CD4-positive, alpha-beta T cell treated with Interleukin-15 for 1 hour (primary cell): ENCODE measurements at places on chromosomes 3 and 15.

DNA sequence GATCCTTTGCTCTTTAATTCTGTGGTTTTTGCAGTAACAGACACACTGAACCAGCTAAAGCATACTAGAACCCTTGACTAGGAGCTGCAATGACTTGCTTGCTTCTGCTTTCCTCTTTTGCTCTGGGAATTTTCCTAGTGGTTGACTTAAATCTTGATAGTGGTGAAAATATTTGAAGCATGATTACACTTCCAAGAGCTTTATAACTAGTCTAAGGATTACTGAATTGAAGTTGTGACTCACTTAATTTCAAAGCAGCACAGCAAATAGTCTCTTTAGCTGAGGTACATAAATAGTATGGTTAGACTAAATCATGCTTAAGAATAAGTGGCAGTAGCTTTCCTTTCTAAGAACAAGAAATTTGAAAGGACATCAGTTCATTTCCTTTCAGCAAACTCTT is 513.5 kb upstream of the GBE1 start:
- DNase-seq: no peak

DNA sequence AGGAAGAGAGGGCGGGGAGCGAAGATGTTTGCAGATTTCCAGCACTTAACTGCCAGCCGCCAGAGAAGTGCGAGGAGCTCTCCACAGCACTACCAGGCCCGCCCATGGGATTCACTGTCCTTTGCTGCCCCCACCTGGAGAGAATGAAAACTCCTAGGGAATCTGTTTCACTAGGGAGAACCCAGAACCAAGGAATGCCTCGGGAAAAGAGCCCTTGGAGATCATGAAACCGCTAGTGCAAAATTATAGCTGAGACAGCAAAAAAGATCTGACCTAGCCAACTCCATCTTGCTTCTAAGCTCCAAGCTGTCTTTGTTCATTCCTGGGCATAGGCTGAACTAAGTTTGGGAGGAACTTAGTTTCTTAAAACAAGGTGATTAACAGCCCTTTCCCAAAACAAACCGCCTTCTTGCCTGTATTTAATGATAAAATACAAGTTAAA is 82.6 kb upstream of the GCNT3 start:
- peak; percentile 71 for DNase-seq

DNA sequence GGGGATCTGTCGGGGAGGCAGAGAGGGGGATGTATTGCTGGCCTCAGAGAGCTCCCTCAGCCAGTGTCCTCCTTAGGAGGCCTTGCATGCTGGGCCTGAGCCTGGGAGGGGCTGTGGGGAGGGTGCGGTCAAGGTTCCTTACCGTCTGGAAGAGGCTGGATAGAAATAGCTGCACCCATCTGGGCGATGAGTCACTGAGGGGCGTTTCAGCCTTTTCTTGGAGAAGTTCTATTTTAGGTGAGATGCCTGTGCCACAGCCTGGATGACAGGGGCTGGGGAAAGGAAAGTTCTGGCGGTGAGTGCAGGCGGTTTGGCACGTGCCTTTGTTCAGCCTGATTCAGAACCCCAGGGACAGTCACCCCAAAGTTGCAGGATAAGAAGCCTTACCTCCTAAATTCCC is 35.7 kb upstream of the APEH start:
- DNase-seq: no peak

GRCh38 chr3:140916603-140917002 is 25.0 kb upstream of the SLC25A36 start:
- DNase-seq: no peak

DNA sequence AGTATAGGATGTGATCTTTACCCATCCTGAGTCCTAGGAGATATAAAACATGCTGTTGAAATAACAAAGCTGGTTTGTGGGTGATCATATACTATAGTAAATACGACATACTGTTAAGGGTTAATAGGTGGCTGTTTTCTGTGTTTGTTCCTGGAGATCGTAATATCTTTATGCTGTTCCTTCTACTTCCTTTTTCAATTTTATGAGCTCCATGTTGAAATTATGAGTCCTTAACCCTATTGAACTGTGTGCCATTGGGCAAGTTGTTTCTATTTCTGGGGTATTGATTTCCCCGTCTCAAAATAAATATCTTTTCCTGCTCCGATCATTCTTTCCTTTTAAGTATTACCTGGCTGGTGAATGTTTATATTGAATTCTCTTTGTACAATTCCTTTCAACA is 115.1 kb downstream of the LPP start:
- no peak for DNase-seq

- DNase-seq: no peak
Measured at GRCh38 chr15:71804695-71805470, 5.5 kb upstream of the NR2E3 start.

DNA sequence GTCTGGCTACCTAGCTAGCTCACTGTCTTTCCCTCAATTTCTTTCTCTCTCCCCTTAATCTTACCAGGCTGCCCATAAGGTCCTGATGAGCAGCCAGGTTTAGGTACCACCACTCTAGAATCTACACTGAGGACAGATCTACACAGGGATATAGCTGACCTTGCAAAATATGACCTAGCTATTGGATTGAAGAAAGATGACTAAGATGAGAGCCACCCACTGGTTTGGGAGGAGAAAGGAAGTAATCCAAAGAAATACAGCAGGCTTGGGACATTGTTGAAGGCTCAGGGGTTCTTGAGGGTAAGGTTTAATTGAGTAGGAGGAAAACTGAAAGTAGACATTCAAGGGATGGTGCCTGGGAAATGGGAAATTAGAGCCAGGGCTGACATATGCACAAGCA is 142.0 kb upstream of the TMC3 start:
- no peak for DNase-seq

- DNase-seq: no peak
Measured at GRCh38 chr3:190677001-190677400, 163.1 kb downstream of the IL1RAP start.

DNA sequence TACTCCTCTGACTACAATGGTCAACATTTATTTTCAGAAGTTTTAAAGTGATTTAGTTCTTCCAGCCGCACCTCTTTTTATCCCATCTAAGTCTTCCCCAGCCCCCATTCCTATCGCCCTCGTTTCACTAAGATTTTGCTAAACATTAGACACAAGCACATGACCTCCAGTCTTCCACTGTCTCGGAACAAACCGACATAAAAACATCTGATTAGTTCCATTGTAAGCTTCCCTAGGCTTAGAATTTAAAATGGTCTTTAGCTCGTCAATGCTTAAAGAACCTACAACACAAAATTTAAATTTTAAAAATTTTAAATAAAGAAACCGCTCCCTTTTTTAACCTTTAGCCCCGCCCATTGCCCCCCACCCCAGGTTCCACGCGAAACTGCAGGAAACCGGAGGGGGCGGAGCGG is 284 bp upstream of the TSC22D2 start:
- DNase-seq: no peak

DNA sequence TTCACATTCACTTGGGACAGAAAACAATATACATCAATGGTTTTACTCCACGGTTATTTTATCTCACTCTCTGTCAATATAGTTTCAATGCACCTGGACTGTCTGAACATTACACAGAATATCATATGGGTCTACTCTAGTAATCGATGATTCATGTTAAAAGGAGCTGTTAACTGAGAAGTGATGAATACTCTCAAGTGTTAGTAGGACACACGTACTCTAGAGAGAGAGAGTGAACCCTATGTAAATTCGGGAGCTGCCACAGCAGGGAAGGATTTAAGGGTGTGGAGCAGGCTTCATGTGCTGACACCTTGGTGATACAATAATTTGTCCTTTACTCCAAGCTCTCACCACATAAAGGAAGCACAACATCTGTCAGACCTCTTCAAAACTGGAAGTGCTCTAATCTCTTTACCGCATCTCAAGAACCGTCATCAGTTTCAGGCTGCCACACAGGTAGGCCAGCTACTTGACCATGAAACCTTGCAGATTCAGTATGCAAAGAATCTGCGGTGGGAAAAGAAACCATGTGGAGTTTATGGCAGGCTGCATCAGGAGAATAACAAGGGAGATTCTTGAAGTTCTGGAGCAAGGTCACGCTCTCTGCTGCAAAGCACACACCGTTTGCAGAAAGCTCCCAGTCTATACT is 199.2 kb upstream of the TMC3 start:
- no peak for DNase-seq

GRCh38 chr15:92883876-92884435 is 16.2 kb upstream of the CHD2 start:
- no peak for DNase-seq

- no peak for DNase-seq
Measured at GRCh38 chr3:195580744-195581443, 2.8 kb downstream of the APOD start.

DNA sequence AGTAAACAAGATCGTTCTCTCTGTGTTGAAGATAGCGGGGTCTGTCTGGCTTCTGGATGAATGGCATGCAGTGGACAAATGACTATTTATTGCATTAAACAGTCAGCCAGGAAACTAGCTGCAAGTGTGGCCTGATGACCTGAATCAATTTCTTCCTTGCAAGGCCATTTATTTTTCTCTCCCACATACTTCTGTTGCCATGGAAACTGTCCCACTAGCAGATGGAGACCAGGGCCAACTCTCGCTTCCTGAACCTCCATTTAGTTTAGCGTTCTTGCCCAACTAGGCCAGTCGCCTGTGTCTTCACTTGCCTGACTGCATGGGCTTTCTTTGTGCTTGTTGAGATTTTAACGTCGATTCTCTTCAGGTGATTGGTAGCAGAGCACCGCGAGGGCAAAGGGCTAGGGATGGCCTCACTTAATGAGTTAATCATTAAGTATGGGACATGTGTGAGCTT is 27.6 kb downstream of the LMCD1 start:
- DNase-seq: no peak

DNA sequence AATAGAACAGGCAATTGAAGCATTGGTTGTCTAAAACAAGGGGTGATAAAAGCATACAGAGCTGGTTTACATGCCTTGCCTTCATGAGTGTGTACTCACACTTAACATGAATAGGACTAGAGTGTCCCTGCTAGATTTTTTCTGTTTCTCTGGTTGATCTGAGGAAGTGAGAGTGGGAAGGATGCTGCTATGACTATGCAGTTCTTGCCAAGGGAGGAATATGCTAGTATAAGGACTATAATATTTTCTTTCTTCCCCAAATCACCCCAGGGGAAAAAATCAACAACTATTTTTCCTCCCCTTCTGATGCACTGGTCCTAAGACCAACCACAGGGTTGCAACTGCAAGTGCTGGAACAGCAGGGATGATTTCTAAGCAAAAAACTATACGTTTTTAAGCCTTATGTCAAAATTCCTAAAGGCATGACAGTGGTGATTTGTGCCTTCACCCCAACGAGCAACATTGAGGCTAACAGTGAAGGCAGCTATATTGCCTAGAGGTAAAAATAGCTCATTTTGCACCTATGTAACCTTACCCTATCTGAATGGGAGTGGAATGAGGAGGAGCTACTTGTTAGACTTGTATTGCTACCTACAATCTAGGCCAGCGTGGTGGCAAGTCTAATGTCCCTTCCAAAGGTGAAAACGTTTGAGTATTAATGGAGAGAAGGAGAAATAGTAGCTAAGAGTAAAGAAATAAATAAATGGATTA is 33.5 kb upstream of the USP8 start:
- no peak for DNase-seq

- DNase-seq: no peak
Measured at GRCh38 chr3:134331811-134332199, 42.4 kb downstream of the AMOTL2 start.

DNA sequence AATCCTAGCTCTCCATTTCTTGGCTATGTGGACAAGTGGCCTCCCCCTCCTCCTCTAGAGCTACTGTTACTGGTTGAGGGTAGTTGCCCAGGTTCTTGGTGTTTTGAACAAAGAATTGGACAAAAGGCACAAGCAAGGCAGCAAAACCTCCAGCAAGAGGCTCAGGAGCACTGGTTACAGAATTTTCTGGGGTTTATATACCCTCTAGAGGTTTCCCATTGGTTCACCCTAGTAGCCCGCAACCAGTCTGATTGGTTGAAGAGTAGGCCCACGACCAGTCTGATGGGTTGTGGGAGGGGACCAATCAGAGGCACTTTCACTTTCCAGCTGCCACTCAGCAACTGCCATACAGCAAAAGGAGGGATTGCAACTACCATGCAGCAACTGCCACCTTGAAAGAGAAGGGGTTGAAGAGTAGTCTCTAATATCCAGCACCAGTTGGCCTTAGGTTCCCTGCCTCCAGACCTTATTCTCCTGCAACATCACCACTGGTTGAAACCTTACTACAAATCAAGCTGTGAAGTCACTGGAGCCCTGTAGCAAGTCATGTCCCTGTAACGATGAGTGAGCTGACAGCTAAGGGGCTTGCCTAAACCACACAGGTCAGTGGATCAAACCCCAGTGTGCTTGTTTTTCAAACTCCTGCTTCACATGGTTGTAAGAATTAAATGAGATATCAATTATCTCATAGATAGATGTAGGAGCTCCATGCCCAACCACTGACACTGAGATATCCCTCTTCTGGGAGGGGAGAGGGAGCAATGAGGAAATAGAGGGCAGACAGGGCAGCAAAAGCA is 2.9 kb upstream of the C15orf39 start:
- DNase-seq: peak; percentile 70

DNA sequence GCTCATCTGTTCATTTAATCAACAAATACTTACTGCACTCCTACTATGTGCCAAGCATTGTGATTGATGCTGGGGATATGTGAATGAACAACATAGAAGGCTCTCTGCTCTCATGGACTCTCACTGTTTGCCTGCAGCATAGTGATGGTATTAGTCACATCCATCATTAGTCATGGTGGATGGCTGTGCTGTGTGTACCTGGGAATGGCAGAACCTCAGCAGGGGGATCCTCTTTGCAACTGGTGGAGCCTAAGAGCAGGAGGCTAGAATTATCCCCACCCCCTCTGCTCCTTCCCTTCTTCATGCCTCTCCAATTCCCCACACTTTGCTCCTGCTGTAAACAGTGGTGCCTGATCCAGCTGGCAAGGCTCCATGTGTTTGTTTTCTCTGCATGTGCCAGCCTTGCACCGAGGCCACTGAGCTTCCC is 20.5 kb downstream of the BOC start:
- no peak for DNase-seq

- DNase-seq: no peak
Measured at GRCh38 chr15:45399381-45400212, 21.3 kb upstream of the GATM start.

DNA sequence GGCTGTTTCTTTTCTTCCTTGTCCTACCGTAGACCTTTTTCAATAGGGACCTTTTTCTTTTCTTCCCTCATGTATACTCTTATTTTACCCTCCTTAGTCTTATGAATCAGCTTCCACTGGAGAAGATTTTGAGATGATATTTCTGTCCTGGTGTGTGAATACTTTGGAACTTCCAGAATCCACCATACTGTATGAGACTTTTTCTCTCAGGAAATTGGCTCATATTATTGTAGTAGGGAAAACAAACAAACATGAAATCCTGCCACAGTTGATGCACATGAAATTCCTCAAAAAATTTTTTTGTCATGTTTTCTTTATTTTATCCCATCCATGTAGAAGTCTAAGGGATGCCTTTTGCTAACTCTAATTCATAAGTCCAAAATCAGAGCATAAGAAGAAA is 289.3 kb upstream of the PLSCR5 start:
- DNase-seq: no peak
